ENCODE measurements at places on chromosomes 1 and 21. TPM values are rescaled to one million over a fixed set of nuclear protein-coding genes. Genes with fewer than 3 reads are reported as not detected.

DNA sequence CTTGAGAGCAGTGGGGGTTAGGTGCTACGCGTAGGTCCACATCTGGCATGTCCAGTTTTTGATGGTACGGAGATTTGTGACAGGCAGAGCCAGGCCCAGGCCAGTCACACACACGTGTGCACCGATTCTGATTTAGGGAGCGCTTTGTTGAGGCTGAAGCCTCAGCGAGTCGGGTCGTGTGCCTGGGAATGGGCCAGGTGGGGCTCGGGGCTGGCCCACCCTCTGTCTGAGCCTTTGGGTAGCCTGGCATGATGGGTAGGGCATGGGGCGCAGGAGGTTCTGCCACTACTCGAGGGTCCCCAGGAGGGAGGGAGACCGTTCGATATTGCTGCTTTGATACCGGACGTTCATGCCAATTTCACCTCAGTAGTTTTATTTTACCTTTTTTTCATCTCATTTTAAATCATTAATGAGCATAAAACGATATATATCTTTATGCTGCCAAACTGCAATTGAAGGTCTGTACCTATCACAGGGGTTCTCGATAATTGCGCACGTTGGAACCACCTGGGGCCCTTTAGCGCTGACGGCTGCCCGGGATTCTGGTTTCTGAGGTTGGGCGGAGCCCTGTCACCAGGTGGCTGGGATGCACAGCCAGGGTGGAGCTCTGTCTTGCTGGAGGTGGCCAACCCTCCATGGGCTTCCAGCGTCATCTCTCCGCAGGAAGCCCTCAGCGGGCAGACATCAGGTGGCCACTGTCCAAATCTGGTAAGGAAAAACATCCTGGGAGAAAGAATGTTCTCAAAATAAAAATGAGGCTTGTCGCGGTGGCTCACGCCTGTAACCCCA is 71.9 kb downstream of the SCCPDH start:
- H3K4me3 ChIP-seq: no peak overlapping the region
- peaks cover 2% of the 10 kb centered on the region for H3K27me3 ChIP-seq
- H3K4me1 ChIP-seq: no peaks in the 10 kb centered on the region
- DNase-seq: no peak
- H3K36me3 ChIP-seq: no peaks in the 10 kb centered on the region

- peaks cover 14% of the 10 kb centered on the region for H3K4me1 ChIP-seq
- no peak overlapping the region for H3K4me3 ChIP-seq
- no peak overlapping the region for H3K27ac ChIP-seq
- no peak for DNase-seq
- H3K36me3 ChIP-seq: no peaks in the 10 kb centered on the region
These were observed 9.5 kb downstream of the TFF3 start for GRCh38 chr21:42305707-42306147.

Gene GNAT2
- total RNA-seq: not detected

Gene SPRR2E
- total RNA-seq: not detected

Gene SLC26A9
- total RNA-seq: not detected

- H3K4me3 ChIP-seq: no peak overlapping the region
- no peaks in the 10 kb centered on the region for H3K4me1 ChIP-seq
- H3K36me3 ChIP-seq: no peaks in the 10 kb centered on the region
- no peak for DNase-seq
- peaks cover 11% of the 10 kb centered on the region for H3K27me3 ChIP-seq
- no peak overlapping the region for H3K27ac ChIP-seq
These were observed 72.4 kb downstream of the FH start for GRCh38 chr1:241447031-241447644.

Gene MTFR1L
- total RNA-seq: 50.0 TPM

Measured in naive thymus-derived CD8-positive, alpha-beta T cell (primary cell).